Kidney glomerular epithelial cell (primary cell): ENCODE measurements at places on chromosomes 2 and 18.

GRCh38 chr18:78273876-78274275 lies 705.7 kb upstream of the SALL3 start:
- DNase-seq, result no peak

- DNase-seq, result no peak
Measured at GRCh38 chr2:112004253-112004645, 50.8 kb upstream of the TMEM87B start.

GRCh38 chr2:26255759-26256384 lies 11.1 kb downstream of the HADHB start:
- DNase-seq, result no peak

DNA sequence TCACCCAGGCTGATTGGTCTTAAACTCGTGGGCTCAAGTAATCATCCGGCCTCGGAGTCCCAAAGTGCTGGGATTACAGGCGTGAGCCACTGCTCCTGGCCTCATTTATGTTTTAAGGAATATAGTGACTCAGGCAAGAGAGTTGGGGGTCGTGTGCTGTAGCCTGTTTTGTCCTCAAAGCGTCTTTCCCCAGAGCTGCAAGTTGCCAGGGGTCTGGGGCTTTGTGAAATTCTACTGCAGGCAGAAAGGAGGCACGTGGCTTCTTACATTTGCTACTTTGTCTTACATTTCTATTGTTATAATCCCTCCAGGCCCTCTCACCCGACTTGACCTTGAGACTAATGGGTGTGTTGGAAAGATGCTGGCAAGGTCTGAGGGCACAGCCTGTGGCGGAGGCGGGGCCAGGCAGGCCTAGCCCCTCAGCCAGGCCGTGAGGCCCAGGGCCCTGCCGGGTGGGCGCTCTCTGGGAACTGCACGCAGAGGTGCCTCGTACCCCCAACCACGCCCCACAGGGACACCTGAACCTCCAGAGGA lies 85.8 kb upstream of the NDUFV2 start:
- DNase-seq, result no peak

DNA sequence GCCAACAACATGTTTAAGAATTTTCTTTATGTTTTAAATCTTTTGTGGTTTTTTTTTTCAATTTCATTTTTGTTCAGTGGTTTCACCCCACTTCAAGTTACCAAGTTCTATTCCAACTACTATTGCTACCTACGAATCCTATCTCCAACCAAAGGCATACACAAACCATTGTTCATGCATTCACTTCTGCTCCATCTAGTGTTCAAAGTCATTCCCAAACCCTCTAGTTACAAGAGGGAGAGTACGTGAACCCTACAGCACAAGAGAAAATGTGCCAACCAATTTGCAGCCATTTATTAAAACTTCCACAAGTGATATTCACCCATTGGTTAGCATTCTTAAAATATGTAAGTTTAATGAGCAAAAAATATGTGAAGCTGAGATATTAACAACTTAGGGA lies 295.1 kb upstream of the KYNU start:
- DNase-seq, result no peak

- DNase-seq, result peak; percentile 22
Measured at GRCh38 chr2:172461591-172462372, 34.4 kb downstream of the ITGA6 start.

GRCh38 chr2:120823551-120823950 lies 87.9 kb downstream of the GLI2 start:
- DNase-seq, result no peak

- no peak for DNase-seq
Measured at GRCh38 chr2:129400826-129401225, 578.6 kb upstream of the RAB6C start.

- no peak for DNase-seq
Measured at GRCh38 chr2:100900156-100900795, 80.3 kb downstream of the NPAS2 start.

- DNase-seq, result no peak
Measured at GRCh38 chr2:85939131-85939530, 50.3 kb upstream of the ST3GAL5 start.

DNA sequence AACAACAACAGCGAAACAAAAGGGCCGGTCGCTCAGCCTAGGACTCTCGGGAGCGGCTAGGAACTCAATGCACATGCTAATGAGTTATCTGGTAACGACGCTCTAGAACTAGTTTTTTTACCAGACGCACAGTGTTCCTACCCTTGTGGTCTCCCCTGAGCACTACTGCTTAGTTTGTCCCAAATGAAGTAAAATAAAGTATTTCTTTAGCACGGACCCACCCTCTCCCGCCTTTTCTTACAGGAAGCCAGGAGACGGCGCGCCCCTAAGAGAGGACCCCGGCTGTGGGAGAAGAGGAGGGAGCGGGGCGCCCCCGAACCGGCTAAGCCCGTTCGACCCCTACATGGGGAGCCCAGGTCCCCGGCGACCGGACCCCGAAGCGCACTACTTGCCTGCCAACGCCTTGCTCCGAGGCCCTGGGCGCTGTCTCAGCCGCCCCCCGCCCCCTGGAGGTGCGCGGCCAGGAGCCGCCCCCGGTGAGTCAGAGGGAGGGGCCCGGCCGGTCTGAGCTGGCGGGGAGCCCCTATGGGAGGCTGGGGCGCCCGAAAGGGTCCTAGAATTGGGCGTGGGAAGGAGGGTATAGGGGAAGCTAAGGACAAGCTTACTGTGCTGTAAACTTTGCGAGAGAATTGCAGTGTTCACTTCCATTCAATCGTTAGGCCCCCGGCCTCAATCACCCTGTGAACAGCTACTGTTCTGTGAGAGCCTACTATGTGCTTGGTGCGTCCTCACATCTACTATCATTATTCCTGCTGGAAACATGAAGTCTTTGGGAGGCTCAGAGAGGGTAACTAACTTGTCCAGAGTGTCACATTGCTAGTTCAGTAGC lies 3.6 kb upstream of the CAPG start:
- DNase-seq, result peak; percentile 18

DNA sequence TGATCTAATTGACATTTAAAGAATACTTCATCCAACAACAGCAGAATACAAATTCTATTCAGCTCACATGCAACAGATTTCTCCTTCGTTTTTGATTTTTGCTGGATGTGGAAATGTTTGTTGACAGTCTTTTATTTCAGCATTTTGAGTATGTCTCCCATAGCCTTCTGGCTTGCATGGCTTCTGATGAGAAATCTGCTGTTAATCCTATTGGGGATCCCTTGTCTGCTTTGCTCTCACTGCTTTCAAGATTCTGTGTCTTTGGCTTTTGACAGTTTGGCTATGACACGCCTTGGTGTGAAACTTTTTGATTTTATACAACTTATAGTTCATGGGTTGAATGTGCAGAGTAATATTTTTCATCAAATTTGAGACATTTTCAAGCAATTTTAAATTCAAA lies 44.7 kb downstream of the TRABD2A start:
- no peak for DNase-seq

GRCh38 chr18:29549759-29550158 lies 1372.8 kb upstream of the CDH2 start:
- no peak for DNase-seq

DNA sequence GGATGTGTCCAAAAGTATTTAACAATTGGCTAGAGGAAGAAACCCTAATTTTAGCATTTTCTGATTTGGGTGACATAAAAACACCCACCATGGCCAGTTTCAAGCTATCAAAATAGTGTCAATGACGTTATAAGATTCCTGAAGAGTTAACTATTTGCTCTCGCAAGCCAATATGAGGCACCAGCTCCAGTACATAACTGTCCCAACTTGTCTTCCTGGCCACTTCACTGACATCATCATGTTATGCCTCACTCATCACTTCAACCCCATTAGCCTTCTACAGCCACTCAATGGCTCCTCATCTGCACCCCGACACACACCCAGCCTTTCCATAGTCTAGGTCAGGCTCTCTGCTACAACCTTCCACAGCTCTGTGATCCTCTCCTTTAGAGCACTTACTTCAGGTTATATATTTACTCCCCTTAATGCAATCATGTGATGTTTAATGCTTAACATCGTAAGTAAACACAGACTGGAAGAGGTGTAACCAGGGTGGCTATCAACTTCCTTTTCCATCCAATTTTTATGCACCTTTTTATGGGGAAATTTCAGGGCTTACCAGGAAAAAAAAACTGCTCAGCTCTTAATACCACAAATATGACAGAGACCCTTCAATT lies 158.7 kb downstream of the VWC2L start:
- DNase-seq, result no peak

DNA sequence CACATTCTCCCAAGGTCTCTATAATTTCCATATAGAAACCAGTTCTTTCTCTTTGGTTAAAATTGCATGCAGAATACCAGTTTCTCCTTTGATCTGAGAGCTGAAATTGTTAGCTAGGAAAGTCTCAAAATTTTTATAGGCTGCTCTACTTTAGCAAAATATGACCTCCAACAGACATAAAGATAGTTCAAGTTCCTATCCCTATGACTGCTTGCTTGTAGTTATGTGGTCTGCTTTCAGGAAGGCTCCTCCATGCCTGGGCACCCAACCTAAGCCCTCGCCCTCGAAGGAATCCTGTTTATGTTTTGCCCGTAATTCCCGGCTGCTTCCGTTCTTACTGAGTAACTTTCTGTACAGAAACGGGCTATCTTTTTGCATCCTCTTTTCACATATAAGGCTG lies 28.0 kb upstream of the LTBP1 start:
- peak; percentile 7 for DNase-seq

GRCh38 chr2:101983486-101983885 lies 8.3 kb upstream of the IL1R2 start:
- DNase-seq, result peak; percentile 90

GRCh38 chr2:109089602-109090300 lies 39.3 kb upstream of the SH3RF3 start:
- DNase-seq, result no peak

GRCh38 chr2:186535861-186536260 lies 49.8 kb downstream of the ZC3H15 start:
- DNase-seq, result no peak

DNA sequence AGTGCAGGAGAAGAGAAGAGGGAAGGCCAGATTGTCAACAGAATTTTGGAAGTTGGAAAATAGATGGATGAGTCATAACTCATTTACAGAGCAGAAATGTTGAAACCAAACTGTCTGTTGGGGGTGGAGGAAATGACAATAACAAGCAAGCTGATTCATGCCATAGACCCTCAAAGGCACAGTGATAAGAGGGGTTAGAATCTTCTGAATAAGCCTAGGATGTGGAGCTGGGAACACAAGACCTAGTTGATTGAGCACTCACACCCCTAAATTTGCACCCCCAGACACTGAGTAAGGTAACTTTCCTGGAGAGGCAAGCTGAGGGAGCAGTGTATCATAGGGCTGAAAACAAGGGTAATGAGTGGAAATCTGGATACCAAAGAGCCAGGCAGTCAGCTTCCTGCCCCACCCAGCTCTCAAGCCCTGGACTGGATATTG lies 141.4 kb downstream of the SCG2 start:
- peak; percentile 2 for DNase-seq

DNA sequence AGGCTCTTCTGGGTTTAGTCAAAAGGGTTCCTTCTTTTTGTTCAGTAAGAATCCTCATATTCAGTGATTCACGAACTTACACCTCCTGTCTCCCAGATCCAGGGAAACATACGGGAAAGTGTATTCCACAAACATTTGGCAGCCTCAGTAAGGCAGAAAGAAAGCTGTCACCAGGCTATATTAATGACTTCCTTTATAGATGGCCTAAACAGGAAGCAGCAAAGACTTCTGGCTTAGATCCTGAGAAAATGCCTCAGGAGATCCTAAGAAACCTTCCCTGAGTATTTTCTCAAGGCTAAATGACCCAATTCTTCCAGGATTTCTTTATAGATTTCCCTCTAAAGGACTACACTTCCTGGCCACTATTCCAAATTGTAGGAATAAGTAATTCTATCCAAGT lies 1995.5 kb upstream of the CELF4 start:
- no peak for DNase-seq

DNA sequence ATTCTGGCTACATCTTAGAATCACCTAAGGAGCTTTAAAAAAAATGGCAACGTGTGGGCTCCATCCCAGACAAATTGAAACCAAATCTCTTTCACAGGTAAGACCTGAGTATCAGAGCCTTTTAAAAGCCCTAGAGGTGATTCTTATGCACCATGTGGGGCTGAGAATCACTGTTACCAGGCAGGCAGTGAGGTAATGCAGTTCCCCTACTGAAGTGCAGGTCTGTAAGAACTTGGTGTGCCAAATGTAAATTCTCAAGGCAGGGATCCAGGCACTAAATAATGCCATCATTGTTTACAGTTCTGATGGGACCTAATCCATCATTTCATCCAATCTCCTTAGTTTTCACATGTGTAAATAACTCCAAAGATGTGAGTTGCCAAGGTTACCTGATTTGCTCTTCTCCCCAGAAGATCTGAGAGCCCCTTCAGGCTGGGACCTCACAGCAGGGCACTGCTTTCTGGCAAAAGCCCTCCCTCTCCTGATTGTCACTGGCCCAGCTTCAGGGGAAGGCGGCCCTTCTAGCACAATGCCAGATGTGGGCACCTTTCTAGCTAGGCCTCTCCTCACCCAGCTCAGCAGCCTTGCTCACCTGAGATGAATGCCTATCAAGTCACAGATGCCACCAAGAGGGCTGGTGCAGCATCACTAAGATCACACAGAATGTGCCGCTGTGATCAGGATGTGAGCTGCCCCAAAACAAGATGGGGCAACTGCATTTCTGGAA lies 73.6 kb upstream of the RGPD5 start:
- no peak for DNase-seq

DNA sequence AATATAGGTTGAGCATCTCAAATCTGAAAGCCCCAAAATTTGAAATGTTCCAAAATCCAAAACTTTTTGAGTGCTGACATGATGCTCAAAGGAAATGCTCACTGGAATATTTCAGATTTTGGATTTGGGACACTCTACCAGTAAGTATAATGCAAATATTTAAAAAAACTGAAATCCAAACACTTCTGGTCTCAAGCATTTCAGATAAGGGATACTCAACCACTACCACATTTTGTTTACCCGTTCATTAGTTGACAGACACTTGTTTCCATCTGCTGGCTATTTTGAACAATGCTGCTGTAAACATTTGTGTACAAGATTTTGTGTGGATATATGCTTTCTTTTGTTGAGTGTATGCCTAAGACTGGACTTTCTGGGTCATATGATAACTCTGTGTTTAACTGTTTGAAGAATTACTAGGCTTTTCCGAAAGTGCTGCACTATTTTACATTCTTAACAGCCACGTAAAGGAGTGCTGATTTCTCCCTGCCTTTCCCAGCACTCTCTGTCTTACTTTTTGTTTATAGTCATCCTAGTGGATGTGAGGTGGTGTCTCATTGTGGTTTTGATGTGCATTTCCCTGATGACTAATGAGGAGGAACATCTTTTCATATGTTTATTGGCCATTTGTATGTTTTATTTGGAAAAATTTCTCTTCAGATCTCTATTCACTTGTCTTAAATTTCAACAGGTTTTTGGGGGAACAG lies 19.5 kb upstream of the DCDC2C start:
- DNase-seq, result no peak

GRCh38 chr2:233810385-233810784 lies 32.3 kb downstream of the MROH2A start:
- no peak for DNase-seq

DNA sequence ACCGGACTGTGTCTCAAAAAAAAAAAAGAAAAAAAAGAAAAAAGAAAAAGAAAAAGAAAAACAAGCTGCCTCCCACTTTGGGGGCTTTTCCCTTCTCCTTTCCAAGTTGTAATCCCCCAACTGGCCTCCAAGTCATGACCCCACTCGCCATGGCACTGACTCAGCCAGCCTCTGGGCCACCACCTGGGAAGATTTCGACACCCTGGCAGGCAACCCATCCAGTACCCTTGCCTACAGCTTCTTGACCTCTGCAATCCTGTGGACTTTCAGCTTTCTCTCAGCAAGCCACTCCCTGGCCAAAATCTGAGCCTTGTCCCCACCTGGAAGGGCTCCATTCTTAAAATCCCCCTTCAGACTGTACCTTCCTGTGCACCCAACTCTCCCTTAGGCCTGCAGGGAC lies 22.3 kb upstream of the FOSL2 start:
- DNase-seq, result no peak
